H9 (cell line): ENCODE measurements at places on chromosomes 16 and 17. TPM values are rescaled to one million over a fixed set of nuclear protein-coding genes. Genes with fewer than 3 reads are reported as not detected.

Gene ACAP1
- total RNA-seq, result 15.5 and 18.2 TPM in 2 replicates

Gene SLFN14
- not detected in 2 replicates for total RNA-seq

Gene RASD1
- total RNA-seq, result 5.7 and 6.8 TPM in 2 replicates

Gene ACSM2A
- not detected in 2 replicates for total RNA-seq

Gene KRT20
- not detected in 2 replicates for total RNA-seq
